Stimulated activated CD4-positive, alpha-beta T cell treated with anti-CD3 and anti-CD28 coated beads, Interleukin-1b, Interleukin-23, amount 100 ng/mL, for 1 hour (primary cell): ENCODE measurements at places on chromosomes 2 and 18.

DNA sequence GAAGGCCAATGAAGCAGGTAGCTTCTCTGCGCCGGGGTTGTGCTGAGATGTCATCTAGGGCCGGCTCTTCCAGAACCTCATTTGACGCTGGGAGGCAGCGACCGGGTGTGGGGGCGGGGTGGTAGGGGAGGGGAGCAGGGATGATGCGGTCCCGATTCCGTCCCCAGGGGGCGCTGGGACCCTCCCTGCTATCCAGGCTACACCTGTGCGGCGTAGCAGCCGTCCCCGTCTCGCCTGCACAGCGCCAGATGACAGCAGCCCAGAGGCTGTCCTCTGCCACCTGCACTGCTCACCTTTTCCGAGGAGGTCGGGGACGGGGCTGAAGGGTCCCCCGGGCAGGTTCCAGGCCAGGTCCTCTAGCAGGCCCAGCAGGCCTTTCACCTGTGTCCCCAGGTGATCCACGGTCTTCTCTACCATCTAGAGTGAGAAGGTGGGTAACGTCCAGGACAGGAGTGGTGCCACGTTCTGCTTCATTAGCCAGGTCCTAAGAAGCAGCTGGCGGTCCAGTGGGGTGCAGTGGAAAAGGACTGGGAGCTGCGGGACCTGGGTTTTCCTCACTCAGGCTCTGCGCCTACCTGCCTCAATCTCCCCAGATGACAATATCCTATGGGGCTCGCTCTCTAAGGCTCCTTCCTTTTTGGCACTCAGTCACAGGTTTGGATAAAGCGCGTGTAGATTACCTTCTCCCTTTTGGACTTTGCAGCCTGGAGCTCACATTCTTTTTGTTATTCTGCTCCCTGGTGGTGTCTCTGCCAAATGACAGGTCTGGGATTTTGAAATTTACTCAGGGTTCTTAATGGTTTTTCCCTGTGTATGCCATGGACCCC, 56.0 kb upstream of the RAB6C start:
- peak; percentile 10 for DNase-seq

GRCh38 chr2:209468846-209469245, 45.0 kb downstream of the MAP2 start:
- DNase-seq, result no peak

DNA sequence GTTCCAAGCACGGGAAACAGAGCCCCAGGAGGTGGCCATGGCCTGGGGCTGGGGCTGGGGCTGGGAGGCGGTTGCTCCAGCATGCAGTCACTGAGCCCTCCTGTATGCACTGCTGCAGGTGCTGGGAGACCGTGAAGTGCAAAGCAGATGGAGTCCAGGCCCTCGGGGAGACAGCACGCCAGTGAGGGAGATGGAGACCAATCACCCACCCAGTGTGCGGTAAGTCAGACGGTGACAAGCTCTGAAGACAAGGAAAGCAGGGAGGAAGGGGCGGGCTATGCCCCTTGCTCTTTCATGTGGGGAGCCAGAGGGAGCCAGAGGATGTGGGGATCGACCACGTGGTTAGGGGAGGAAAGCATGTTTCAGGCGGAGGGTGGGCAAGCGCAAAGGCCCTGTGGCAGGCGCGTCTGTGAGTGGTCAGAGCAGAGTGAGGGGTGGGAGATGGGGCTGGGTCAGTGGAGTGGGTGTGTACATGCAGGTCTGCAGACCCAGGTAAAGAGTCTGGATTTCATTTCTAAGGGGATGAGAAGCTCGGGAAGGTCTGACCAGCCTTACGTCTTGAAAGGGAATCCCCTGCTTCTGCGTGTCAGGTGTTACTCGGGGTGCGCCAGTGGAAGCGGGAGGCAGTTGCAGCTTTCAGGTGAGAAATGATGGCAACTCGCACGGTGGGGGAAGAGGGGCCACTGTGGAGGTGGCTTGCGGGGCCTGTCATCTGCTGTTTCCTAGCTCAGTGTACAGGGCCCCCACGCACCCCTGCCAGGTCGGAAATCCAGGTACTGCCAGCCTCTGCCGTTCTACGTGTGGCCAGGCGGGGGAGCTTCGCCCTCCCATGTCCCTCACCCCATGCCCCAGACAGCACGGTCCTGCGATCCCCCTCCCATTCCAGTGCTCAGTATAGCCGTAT, 19.4 kb downstream of the RRM2 start:
- DNase-seq, result no peak

DNA sequence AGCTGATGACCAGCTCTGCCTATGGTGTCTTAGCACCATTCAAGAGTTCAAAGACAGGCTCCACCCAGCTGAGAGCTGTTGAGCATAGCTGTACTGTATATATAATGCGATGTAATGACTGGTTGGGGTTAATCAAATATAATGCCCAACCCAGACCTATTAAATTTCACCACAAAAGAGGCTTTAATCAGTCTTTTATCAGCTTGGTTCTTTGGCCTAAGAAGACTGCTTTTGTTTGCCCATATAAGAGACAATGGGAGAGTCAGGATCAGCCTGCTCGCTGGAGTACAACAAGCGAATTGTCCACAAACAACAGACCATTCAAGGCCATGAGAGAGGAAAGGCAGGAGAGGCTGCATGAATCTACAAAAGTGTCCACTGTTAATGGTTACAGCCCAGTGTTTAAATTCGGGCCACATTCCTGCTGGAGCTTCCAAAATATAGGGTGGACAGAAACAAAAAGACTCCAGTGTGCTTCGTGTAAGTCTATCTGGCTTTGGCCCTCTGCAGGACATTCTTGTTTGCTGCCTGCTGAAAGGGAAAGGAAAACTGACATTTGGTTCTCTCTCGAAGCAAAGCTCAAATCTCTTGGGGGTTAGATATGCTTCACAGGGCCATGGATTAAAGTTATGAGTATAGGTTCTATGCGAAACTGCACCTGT, 299.0 kb upstream of the FBXO11 start:
- DNase-seq, result no peak

GRCh38 chr2:54609647-54610046, 113.8 kb upstream of the EML6 start:
- no peak for DNase-seq

GRCh38 chr2:222076973-222077690, 221.7 kb downstream of the PAX3 start:
- no peak for DNase-seq

GRCh38 chr2:16137080-16137755, 196.9 kb downstream of the MYCN start:
- DNase-seq, result no peak

DNA sequence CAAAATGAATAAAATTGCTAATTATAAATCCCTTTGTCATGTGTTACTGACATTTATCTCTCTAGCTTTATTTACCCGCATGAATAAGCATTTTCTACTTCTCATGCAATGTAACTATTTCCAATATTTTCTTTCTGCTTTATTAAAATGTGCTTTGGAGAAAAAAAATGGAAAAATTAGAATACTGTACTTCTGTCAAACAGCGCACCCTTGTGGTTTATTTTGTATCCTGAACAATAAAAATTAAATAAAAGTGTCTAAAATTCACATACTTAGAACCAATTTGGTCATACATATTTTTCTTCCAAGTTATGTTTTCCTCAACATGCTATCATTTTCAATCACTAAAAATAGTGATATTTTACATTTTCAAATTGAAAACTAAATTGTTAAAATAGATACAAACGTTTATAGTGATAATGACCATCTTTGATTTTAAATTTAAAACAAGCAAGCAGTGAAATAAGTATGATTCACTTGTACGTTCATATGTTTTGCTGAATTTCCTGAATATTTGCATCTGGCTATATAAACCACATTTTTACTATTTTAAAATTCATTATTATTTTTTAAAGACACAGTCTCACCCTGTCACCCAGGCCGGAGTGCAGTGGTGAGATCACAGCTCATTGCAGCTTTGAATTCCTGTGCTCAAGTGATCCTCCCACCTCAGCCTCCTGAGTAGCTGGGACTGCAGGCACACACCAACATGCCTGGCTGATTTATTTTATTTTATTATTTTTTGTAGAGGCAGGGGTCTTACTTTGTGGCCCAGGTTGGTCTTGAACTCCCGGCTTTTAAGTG, 95.9 kb upstream of the GRB14 start:
- DNase-seq, result no peak

DNA sequence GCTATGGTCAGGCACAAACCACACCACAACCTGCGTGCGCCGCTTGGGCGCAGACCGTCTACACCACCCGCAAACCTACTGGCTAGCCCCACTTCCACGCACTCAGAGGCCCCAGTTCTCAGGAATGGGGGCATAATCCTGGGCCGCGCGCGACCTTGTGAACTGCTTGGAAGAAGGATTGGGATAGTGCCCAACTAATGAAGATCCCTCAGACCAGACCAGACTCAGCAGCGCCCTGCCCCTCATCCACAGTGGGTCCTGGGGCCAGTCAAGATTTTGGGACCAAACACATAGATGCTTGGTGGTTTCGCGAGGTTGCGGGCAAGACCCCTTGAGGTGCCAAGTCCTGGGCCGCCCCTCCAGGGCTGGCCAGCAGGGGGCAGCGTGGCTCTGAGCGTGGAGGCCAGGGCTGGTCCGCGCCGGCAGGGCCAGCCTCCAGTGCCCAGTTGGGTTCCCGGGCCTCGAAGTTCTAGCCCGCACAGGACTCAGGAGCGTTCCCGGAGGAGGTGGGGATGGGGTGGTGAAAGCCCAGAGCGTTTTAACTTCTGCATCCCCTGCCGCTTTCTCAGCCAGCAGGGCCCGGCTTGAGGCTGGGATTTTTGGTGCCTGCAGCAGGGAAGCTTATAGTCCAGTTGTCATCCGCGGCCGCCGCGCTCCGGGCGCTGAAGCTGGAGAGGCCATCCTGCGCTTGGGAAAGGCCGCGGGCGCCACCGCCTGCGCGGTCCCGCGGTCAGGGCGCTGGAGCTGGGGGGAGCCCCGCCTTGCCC, 8.3 kb downstream of the OSR1 start:
- DNase-seq, result no peak
